ENCODE measurements at places on chromosomes 11 and 22.

- DNase-seq, result no peak
Measured at GRCh38 chr22:36366291-36366708, 21.5 kb downstream of the MYH9 start.

DNA sequence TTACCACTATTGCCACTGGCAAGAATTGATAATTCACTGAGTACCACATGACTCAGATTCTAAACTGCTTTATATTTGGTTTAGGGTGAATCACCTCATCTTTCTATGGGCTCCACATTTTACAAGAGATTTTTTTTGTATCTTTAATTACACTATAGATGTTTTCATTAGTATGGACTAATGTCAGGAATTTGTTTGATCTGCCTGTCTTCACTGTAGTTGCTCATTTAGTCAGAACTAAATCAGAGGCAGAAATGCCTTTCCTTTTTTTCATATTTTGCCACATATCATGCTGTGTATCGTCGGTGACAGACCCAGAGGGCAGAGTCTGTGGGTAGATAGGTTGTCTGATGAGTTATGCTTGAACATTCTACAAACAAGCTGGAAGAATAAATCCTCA, 524.1 kb downstream of the METTL15 start:
- DNase-seq, result no peak

- DNase-seq, result no peak
Measured at GRCh38 chr11:13883042-13883441, 79.5 kb upstream of the SPON1 start.

GRCh38 chr11:111565114-111565720, 24.7 kb downstream of the LAYN start:
- DNase-seq, result peak; percentile 68

DNA sequence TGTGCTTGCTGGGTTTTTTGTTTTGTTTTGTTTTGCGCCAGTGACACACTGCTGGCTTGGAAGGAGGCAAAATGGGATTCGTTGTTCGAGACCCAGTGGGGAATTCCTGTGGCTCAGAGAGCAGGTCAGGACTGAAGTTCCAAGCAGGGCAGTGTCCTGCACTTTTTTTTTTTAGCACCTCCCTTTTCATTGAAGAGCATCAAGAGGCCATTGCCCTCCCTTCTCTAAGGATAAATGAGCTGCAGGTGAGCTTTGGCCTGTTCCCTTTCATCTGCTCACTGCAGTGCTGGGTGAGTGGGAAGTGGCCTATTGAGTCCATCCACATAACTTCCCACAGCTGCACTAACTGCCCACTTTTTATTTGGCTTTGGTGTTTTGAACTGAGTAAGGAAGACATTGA, 87.8 kb downstream of the ARHGAP42 start:
- DNase-seq, result no peak

- no peak for DNase-seq
Measured at GRCh38 chr11:123740787-123741158, 687 bp downstream of the ZNF202 start.

- DNase-seq, result no peak
Measured at GRCh38 chr22:48473202-48473601, 1354.5 kb downstream of the BRD1 start.

GRCh38 chr22:11598492-11599440, 3929.2 kb upstream of the OR11H1 start:
- no peak for DNase-seq

GRCh38 chr11:65554842-65555430, 3.2 kb downstream of the LTBP3 start:
- DNase-seq, result no peak

GRCh38 chr22:50338860-50339462, 4.2 kb upstream of the PPP6R2 start:
- DNase-seq, result no peak

DNA sequence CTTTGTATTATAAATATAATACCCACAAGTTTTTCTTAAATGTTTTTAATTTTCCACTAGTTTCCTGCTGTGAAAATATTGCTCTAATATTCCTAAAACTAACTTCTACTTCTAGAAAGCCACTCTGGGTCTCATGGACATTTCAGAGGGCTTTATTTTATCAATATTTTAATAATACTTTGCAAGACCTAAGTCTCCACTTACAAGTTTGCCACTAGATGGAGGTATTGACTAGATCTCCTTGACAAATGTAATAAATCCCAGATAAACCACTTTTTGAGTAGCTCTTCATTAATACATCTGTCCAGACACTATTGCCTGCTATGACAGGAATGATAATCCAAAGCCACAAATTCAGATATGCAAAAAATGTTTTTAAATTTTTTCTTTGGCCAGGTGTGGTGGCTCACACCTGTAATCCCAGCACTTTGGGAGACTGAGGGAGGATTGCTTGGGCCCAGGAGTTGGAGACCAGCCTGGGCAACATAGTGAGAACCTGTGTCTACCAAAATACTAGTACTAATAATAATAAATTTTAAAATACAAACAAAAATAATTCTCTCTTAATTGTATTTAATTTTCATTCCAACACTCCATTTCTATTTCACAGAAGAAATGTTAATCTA, 3.5 kb upstream of the ACAT1 start:
- peak; percentile 47 for DNase-seq

DNA sequence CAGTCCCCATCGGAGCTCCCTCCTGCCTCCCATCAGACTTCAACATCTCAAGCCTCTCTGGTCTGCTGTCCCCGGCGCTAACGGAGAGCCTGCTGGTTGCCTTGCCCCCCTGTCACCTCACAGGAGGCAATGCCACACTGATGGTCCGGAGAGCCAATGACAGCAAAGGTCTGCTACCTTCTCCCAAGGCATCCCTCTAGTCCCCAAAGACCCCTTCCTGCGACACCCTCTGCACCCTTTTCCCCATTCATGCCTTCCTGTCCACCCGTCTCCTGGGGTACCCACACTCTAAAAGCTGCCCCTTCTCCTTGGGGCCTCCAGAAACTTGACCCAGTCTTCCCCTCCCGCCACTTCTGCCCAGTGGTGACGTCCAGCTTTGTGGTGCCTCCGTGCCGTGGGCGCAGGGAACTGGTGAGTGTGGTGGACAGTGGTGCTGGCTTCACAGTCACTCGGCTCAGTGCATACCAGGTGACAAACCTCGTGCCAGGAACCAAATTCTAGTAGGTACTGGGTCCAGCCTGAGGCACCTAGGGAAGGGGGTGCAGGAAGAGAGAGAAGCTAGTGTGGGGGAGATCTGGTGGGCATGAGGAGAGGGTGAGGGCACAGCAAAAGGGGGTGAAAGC, 860 bp downstream of the UPK2 start:
- no peak for DNase-seq

DNA sequence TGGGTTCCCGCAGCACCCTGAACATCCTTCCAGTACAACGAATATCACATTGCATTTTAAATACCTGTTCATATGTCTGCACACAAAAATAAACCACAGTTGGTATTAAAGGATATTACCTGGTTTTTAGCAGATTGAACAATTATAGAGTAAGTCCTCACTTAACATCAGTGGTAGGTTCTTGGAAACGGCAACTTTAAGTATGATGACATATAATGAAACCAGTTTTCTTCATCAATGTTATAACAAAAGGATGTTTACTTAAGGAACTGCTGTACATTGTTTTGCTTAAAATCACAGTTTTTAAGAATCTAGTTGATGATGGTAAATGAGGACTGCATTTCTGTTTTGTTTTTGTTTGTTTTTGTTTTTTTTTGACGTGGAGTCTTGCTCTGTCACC, 28.0 kb downstream of the TRIM66 start:
- DNase-seq, result no peak

GRCh38 chr11:73795925-73796632, 8.4 kb downstream of the MRPL48 start:
- no peak for DNase-seq

- DNase-seq, result no peak
Measured at GRCh38 chr11:71383461-71383860, 64.7 kb downstream of the DHCR7 start.

GRCh38 chr11:7534042-7534378, 20.2 kb downstream of the PPFIBP2 start:
- no peak for DNase-seq

DNA sequence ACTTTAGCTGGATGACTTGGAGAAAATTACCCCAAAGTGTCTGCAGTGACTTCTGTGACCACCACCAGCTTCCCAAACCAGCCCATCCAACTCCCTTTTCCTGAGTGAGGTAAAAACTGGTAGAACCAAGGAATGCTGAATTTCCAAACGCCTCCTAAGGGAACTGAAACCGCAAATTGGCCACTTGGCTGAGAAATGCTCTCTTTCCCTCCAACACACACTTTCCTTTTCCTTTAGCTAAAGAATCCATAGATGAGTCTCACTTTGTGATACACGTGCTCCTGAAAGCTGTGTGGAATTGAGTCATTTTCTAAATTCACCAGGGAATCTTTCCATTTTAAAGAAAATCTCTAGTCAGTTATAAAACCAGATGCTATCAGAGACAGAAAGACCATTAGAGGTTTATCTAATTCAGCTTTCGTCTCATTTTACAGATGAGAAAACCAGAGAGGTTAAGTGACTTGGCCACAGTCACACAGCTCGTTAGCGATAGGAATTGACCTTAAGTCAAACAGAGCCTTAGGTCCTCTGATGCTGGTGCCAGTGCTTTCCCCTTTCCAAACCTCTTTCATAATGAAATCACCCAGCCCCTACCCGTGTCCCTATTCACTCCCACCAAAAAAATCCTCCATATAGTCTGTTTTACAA, 137.2 kb downstream of the COMMD9 start:
- no peak for DNase-seq

- no peak for DNase-seq
Measured at GRCh38 chr11:61760946-61761345, 8.5 kb downstream of the MYRF start.

DNA sequence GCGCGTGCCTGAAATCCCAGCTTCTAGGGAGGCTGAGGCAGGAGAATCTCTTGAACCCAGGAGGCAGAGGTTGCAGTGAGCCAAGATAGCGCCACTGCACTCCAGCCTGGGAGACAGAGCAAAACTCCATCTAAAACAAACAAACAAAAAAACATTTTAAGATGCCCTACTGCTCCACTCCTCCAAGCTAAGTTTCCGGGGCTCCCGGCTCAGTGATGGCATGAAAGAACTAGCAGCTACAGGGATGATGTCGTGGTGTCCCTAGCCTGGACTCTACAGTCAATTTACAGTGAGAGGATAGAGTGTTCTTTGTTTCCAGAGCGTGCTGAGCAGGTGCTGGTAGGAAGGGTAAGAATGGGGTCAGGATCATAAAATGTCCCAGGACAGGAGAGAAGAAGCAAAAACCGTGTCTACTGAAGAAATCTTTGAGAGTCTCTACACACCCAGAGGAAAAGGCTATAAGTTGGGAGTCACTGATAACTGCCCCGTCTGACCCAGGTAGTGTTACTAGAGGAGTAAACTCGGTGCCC, 1.2 kb upstream of the ZBTB3 start:
- no peak for DNase-seq

- no peak for DNase-seq
Measured at GRCh38 chr11:65903068-65903481, 2.9 kb upstream of the FOSL1 start.

DNA sequence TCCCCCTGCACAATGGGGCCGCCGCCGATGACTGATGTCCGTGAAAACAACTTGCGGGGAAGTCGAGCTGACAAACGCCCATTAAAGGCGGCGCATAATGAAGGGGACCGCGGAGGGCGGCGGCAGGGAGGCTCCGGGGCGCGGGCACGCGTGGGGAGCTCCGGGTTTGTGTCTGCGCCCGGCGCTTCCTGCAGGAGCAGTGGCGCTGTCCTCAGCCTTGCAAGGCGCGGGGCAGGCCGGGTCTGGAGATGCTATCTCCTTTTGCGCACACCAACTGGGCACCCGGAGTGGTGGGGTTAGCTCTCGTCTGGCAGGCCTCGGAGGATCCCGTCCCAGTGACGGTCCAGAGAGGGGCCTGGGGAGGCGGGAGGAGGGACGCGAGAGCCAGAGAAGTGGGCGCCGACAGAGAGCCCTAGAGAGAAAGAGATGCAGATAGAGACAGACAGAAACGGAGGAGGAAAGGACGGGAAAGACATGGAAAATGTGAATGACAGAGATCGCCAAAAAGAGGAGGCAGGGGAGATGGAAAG, 390 bp upstream of the FGF3 start:
- no peak for DNase-seq

- no peak for DNase-seq
Measured at GRCh38 chr11:84471501-84471900, 1155.6 kb downstream of the DLG2 start.

DNA sequence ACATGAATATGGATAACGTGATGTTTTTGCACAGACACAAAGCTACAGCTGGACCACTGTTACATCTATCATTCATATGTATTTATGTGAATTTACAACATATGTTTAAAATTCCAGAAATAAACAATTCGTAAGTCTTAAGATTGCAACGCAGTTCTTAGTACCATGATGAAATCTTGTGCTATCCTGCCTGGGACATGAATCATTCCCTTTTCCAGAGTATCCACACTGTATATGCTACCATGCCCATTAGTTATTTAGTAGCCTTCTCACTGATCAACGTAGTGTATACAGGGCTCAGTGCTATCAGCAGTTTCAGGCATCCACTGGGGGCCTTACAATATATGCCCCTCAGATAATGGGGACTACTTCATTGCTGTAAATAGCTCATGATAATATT, 4.3 kb downstream of the ATL3 start:
- DNase-seq, result no peak

DNA sequence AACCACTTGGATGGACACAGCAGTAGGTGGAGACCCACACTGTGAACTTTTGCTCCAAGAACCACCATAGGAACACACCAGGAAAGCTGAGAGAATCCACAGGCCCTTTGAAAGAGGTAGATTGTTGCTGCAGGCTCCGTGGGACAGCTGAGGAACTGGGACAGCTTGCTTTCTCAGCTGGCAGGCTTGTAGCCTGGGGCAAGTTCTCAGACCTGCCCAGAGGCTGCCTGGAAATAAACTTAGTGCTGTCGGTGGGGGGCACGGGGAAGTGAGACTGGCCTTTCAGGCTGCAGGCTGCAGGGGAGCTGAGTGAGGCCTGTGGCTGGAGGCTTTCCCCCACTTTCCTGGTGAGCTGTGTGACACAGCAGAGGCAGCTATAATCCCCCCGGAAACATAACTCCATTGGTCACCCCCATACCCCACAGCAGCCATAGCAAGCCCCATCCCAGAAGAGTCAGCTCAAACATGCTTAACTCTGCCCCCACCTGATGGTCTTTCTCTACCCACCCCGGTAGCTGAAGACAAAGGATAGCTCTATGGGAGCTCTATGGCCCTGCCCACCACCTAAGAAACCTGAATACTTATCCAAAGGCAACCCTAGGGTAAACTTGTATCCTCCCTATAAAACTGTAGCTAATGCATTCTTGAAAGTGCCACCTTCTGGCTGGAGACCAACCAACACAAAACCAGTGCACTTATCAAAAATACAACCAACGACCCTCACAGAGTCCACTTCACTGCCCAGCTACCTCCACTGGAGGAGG, 21.4 kb upstream of the ACRV1 start:
- no peak for DNase-seq

- DNase-seq, result no peak
Measured at GRCh38 chr11:118410055-118410745, 8.8 kb downstream of the ATP5MG start.

Data from CD4-positive, alpha-beta T cell treated with Interleukin-4 for 4 hours (primary cell).